ENCODE measurements at places on chromosomes 11 and 22. TPM values are rescaled to one million over a fixed set of nuclear protein-coding genes. Genes with fewer than 3 reads are reported as not detected.

- no peak for DNase-seq
Observed at GRCh38 chr22:30187529-30188407, 58.8 kb downstream of the LIF start.

GRCh38 chr11:67397986-67398660, 3.5 kb downstream of the PPP1CA start:
- no peak for DNase-seq

DNA sequence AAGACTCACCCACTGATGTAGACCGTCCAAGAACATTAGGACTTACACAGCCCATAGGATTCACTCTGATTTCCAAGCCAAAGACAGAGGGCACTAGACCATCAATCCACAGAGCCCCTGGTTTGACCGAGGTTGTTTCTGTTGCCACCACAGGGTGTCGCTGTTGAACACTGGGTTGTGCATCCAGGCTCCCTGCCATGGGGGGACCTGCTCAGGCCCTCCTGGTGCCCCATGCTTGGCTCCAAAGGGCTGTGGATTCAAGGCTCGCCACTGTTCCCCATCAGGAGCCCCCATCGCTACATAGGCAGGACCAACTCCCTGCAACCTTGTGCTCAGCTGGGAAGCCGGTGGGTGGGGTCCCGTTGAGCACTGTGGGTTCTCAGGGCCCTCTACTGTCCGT, 128.0 kb upstream of the ANO1 start:
- no peak for DNase-seq

The PDE3B gene
- total RNA-seq, result 16.1 TPM

DNA sequence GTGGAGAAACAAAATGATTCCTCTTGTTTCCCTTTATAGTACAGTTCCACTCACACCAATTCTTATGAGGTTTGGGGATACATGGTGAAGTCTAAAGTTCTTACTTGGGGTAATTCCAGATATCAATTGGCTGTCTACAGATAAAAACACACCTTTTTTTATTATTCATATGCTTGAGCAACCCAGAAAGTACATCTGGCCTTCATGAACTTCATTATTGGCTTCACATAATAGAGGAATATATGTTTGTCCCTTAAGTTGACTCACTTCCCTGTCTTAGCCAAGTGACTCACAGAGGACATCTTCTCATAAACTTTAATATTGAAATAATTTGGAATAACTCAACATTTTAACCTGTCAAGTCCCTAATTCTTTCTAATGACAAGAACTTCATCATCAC, 36.3 kb upstream of the SOX6 start:
- no peak for DNase-seq

The FADS2 gene
- 32.0 TPM for total RNA-seq

DNA sequence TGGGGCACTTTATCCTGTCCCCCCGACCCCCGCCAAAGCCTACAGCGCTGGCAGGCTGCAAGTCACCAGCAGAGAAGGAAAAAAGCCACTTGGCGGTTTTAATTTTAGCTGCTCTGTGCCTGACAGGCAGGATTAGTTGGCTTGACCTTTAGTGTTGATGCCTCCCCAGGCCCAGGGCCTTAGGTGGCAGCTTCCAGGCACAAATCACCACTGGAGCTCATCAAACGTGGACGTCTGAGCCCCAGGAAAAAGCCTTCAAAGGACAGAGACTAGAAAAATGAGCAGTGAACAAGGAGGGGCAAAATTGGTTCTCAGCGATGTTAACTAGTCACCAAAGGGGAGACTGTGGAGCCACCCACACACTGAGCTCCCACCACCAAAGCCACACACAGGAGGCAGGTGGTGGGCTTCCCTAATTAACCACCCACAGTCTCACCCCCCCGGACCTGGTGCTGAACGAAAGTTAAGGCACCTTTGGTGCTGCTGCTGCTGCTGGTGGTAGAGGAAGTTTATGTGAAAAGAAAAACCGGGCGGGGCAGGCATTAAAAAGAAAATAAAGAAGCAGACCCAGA, 4.4 kb upstream of the PYGM start:
- no peak for DNase-seq

The DDX25 gene
- total RNA-seq, result 0.20 TPM

DNA sequence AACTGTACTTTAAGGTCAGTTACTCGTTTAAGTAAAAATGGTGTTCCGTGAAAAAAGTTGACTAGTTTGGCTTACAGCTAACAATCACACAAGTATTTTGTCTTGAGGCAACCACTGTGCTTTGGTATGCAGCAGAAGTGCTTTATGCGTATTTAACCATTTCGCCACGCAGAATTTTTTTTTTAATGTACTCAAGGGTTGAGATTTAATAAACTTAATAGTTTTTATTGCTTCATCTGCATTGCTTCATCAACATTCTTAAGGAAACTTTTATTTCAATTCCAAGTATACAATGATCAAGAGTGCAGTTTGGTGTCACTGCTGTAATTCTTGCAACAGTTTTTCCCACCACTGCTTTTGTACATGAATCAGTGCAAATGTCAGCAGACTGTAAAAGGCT, 66.4 kb downstream of the ZNRF3 start:
- DNase-seq, result peak; percentile 6
